T47D (cell line): ENCODE measurements at places on chromosomes 1 and 21.

GRCh38 chr1:27137544-27138075 is 17.3 kb downstream of the SLC9A1 start:
- DNase-seq: no peak

DNA sequence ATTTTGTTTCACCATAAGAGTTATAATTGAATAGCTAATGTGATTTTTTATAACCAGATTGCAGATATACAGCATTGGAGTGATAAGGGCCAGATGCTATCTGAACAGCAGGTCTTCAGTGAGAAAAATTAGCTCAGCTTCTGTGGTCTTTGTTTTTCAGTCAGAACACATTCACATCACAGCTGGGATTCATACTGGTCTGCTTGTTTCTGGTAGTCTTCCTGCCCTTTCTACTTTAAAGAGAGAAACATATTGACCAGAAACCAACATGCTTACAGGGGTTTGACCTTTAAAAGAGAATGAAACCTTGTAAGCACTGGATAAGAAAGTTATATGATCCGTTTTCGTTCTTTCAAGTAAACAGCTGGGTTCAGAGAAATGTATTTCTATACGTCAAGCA is 213.7 kb upstream of the TMPRSS15 start:
- no peak for DNase-seq

DNA sequence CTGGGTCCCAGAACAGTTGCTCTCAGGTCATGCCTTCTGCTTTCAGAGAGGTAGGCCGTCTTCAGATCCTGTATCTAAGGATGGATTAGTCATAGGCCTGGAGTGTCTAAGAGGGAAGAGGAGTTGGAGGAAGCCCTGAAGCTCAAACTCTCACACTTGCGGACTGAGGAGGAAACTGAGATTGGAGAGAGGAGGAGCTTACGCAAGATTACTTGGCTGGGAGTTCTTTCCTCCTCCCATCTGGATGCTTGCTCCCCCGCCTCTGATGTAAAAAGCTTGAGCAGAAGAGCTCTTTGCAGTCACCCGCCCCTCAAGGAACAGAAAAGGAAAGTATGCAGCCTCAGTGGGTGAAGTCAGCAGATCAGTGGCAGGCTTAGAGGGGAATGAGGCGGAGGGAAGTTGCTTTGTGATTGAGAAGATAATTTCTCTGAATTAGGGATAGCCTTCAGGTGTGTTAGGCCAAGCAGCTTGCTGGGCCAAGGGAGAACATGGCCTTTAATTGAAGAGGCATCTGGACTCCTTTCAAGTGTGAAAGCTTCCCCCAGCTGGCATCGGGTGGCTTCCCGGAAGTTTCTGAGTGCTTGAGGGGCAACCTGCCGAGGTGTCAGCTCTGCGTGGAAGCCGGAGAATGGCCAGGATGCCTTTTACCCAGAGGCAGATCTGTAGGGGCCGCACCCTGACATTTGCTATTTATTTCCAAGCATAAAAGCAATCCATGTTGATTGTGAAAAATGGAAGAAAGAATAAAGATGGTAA is 6.6 kb downstream of the ADORA1 start:
- DNase-seq: no peak

- DNase-seq: no peak
These were observed 6.7 kb upstream of the MYOM3 start for GRCh38 chr1:24118410-24119242.

DNA sequence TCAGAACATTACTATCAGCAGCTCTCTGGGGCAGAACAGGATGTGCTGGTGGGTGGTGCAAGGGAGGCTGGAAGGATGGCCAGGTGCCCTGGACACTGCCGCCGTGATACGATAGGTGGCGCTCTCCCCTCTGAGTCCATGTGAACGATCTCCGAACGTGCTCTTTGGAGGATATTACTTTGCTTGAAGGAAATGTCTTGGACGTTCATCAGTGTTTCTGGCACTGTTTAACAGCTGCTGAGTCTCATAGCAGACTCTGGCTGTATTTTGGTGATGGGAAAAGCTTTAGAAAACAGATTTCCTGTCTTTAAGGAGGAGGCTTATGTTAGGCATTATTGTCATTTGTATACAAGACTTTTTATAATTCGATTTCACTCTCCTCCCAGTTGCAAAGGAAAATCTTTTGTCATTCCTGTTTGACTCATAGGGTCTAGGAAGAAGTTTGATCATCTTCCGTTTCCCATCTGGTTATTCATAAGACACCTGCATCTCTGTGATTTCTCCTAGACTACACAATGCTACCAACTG is 386.2 kb upstream of the ADGRL2 start:
- DNase-seq: no peak

GRCh38 chr1:211653293-211653692 is 22.1 kb downstream of the NEK2 start:
- DNase-seq: peak; percentile 30

DNA sequence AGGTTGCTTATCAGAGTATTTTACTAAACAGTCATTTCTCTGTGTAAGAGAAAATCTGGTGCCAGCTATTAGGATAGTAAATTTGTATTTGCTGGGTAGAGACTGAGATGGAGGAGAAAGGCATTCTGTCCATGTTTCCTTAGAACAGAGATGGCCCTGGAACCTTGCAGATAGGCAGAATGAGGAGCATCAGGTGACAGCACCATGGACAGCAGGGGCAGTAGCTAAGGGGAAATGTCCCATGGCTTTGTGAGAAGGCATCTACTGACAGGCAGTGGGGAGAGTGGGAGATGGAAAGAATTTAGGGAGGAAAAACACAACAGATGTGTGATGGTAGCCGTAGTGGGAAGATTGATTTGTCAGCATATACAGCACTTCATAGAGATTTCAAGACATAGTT is 105.0 kb downstream of the PRRX1 start:
- no peak for DNase-seq

GRCh38 chr1:93638981-93639380 is 42.7 kb downstream of the BCAR3 start:
- DNase-seq: peak; percentile 88

GRCh38 chr1:247452447-247453039 is 5.4 kb downstream of the OR2B11 start:
- no peak for DNase-seq

DNA sequence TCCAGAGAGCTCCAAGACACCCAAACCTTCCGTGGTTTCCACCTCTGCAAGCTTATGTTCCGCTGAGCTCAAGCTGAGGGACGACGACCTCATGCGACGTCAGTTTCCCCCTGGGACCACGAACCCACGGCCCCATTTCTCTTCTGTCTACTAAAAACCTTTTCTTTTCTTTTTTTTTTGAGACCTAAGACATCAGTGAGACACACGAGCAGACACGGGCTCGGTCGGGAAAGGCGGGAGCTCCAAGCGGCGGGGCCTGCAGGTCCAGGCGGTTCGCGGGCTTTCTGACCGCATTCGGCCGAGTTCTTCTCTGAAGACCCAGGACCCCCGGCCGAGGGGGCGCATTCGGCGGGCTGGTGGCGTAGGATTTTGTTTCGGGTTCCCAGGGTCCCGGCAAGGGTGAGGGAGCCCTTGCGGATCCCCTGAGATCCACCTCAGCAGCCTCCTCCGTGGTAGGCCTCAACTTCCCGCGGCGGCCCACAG is 402 bp downstream of the C21orf58 start:
- no peak for DNase-seq

DNA sequence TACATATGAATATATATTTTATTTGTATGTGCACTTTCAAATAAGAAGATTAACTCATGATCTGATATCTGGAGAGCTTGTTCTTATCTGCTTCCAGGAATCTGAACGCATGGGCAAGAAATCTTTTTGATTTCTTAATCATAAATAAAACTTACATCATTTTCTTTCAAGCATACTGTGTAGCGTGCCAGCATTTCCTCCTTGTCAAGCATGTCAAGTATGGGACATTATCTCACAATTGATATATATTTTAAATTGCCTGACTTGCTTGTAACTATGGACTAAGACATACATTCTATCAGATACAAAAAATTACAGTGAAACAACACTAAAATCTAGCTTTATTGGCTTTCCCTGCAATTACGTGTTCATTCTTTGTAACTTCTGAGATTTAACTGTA is 1128.2 kb downstream of the PLA2G4A start:
- no peak for DNase-seq

- DNase-seq: peak; percentile 77
These were observed 80.1 kb upstream of the CD55 start for GRCh38 chr1:207241164-207241934.

GRCh38 chr1:231395076-231395997 is 26.8 kb downstream of the EGLN1 start:
- DNase-seq: no peak

DNA sequence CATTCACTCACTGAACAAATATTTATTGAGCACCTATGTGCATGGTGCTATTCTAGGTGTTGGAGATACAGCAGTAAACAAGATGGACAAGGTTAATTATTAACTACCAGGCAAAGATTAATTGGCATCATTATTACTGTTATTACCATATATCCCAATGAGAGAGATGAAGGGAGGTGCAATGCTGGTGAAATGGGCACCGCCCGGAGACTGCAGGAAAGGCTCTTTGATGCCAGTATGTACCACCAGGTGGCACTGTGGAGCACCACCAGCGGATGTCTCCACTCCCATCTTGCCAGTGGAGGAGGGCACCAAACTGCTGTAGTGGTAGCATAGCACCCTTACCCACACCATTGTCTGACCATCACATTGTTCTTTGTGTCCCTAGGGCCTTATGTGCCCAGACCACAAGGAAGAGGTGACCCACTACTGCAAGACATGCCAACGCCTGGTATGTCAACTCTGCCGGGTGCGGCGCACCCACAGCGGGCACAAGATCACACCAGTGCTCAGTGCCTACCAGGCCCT is 3.0 kb downstream of the TRIM46 start:
- peak; percentile 96 for DNase-seq

- no peak for DNase-seq
These were observed 581.1 kb downstream of the KCNT2 start for GRCh38 chr1:196027127-196027526.

GRCh38 chr1:223153177-223154119 is 10.4 kb upstream of the TLR5 start:
- DNase-seq: no peak

DNA sequence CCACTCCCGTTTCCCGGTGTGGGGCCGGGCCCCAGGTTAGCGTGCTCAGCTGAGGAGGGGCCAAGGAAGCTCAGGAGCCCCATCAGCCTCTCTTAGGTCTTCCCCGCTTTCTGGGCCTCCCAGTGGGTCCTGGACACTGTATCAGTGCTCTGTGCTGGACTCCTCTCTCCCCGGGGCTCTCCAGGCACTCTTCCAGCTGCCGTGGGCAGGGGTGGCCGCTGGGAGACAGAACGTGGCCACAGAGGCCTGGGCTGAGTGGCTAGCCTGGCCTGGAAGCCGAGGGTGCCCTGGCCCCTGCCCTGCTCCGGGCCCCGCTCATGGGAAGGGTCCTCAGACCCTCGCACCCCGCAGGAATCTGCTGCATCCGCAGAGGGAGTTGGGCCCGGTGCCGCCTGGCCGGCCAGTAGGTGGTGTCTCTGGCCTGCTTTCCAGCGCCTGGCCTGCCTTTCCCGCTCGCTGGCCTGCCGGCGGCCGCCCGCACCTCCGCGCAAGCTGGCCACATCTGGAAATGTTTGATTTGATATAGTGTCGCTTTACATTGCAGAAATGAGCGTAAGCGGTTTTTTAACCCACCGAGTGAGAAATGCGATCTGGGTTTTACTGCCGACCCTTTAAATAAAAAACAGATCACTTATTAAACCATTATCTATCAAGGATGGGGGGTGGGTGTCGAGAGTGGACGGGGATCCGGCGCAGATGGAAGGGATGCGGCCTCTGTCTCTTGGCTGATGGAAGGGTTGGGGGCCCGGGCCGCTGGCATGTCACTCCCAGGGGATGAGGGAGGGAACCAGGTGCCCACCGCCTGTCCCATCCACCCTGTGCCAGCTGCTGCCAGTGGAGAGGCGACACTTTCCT is 74.4 kb upstream of the TTC34 start:
- peak; percentile 10 for DNase-seq

GRCh38 chr1:167668108-167668507 is 38.1 kb downstream of the RCSD1 start:
- no peak for DNase-seq

- DNase-seq: no peak
These were observed 71.0 kb downstream of the EBNA1BP2 start for GRCh38 chr1:43101061-43101460.

GRCh38 chr1:25037174-25038074 is 107.3 kb upstream of the RUNX3 start:
- DNase-seq: peak; percentile 18

DNA sequence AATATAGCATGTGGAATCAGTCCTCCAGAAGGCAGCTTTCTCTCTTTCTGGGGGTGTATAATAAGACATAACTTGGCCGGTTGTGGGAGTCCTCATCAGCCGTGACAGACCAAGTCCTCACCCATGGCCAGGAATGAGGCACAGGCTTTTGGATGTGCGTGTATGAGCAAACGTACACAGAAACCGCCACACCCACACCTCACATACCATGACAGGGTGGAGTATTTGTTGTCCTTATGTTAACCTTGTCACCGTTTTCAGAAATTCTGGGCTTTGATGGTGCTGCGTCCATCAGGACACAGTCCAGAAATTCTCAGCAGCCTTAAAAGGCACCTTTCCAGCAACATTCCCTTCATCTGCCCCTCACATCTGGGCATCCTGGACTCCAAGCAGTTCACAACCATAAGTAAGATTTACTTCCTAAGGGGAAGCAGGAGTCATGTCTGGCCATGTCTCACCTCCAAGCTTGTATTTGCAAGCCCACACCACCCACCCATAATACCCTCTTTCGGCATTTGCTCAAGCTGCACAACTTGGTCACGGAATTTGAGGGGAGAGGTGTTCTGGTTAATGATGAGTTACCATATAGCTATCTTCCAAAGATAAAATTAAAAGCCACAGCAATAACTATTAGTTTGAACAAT is 12.4 kb downstream of the C1orf116 start:
- no peak for DNase-seq

- no peak for DNase-seq
These were observed 4.7 kb upstream of the ITGB2 start for GRCh38 chr21:44925378-44925755.

DNA sequence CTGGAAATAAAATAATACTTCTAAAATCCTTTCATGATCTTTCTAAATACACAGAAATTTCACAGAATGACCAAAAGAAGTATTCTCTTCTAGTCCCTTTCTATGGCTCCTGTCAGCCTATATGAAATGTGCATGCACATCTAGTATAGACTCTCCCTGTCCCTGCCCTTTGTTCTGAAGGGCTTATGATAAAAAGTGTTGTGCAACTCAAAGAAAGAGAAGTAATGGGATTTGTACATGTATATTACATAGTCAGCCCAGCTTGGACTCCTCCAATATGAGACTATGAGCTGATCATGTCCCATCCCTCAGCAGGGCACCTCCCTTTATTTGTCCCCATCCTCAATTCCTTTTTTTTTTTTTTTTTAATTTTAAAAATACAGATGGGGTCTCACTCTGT is 42.1 kb upstream of the LAX1 start:
- DNase-seq: no peak

DNA sequence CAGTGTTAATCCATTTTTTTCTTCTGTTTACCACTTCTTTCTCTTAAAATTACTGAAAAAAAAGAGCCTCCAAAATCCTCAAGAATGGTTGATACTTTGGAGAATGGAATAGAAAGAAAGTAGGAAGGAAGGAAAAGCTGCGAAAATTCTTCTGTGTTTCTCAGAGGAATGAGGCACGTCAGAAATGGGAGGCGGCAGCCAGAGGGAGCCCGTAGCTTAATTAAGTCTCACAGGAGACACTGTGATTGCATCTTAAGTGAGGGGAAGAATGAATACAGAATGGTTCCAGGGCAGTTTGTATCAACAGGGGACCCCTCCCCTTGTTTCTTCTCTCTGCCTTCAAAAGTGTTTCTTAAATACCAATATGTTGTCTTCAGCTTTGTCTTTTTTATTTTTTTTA is 1099.5 kb downstream of the PLA2G4A start:
- DNase-seq: peak; percentile 16
